HCT116 (cell line): ENCODE measurements at places on chromosomes 11 and 22.

DNA sequence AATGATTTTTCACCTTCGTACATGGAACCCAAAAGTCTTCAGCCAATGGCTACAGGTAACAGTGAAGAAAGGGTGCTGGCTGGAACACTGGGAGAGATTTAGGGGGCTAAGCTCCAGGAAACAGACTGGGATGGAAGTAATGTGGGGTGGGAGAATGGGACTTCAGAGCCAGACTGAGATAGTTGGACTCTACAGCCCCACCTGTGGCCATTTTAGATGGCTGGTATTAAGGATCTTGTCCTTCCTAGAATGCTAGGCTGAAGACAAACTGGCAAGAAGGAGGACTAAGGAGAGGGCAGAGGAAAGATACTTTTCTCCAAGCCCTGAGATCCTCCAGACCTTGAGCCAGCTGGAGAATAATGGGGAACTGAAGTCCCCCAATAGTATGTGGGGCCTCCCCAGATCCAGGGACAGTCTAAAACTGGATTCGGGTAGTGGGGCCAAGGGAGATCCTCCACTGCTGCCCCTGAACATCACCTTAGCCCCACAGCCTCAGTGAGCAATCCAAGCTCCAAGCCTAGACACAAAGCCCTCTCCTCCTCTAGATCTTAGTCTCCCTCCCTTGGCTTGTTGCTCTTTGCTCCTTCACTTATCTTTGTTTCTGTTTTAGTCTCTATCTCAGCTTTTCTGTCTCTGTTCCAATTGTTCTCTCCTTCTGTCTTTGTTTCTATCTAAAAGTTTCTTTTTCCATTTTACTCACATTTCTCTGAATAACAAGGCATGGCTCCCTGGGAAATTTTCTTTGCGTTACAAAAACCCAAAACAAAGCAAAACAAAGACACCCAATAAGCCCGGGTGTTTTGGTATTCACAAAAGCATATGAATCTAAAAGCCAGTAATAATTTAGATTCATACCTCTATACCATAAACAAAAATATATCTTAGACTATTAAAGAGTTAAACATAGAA is 16.2 kb upstream of the RRAS2 start:
- H3K27ac ChIP-seq, result no peak overlapping the region
- H3K4me1 ChIP-seq, result no peaks in the 10 kb centered on the region
- no peak overlapping the region for H3K4me3 ChIP-seq
- H3K36me3 ChIP-seq, result no peaks in the 10 kb centered on the region

DNA sequence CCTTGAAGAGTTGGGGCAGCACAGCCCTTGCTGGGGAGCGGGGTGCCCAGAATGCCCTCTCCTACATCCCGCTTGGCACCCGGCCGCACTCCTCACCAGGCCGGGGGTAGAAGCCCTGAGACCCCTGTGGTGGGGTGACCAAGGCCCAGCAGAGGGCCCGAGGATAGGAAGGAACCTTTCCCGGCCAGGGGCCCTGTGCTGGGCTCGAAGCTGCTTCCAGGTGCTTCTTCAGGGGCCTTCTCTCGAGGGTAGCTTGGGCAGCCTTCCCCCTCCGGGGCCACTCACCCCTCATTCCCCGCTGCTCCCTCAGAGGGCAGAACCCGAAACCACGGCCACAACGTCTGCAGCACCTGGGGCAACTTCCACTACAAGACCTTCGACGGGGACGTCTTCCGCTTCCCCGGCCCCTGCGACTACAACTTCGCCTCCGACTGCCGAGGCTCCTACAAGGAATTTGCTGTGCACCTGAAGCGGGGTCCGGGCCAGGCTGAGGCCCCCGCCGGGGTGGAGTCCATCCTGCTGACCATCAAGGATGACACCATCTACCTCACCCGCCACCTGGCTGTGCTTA is 752 bp downstream of the MUC2 start:
- no peaks in the 10 kb centered on the region for H3K36me3 ChIP-seq
- H3K27ac ChIP-seq, result no peak overlapping the region
- no peak for DNase-seq
- H3K27me3 ChIP-seq, result no peaks in the 10 kb centered on the region
- no peak overlapping the region for H3K4me3 ChIP-seq

- H3K27ac ChIP-seq, result no peak within 1 kb of the TSS
- H3K27me3 ChIP-seq, result peaks cover 35% of the 10 kb centered on the region
- no peak for DNase-seq
- H3K36me3 ChIP-seq, result no peaks in the 10 kb centered on the region
These were observed at the start of gene HBD for GRCh38 chr11:5234381-5234834. Gene HBD, minus strand, starts transcription at chr11:5234483. Its CDS starts 50 bp downstream, at chr11:5234433.

DNA sequence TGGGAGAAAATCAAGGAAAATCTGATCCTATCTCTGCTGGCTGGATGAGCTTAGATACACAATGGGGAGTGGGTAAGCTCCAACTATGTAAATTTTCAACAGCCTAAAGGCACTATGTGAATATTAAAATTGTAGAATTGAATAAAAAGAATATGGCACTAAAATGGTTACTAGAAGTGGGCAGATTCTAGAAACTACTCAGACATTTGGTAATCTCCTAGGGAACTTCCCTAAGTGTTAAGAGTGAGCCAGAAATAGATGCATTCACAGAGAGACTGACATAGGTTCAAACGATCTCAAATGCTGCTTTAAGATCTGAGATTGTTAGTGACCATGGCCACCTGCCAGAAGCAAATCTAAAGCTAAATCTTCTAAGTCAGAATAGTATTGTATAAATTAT is 4.3 kb upstream of the OR52E1 start:
- no peak overlapping the region for H3K4me3 ChIP-seq
- no peaks in the 10 kb centered on the region for H3K4me1 ChIP-seq
- H3K27me3 ChIP-seq, result peaks cover 76% of the 10 kb centered on the region
- no peaks in the 10 kb centered on the region for H3K36me3 ChIP-seq

- H3K4me3 ChIP-seq, result no peak overlapping the region
- H3K4me1 ChIP-seq, result no peaks in the 10 kb centered on the region
- H3K27me3 ChIP-seq, result no peaks in the 10 kb centered on the region
These were observed 129.4 kb downstream of the SBF2 start for GRCh38 chr11:10164621-10165020.

DNA sequence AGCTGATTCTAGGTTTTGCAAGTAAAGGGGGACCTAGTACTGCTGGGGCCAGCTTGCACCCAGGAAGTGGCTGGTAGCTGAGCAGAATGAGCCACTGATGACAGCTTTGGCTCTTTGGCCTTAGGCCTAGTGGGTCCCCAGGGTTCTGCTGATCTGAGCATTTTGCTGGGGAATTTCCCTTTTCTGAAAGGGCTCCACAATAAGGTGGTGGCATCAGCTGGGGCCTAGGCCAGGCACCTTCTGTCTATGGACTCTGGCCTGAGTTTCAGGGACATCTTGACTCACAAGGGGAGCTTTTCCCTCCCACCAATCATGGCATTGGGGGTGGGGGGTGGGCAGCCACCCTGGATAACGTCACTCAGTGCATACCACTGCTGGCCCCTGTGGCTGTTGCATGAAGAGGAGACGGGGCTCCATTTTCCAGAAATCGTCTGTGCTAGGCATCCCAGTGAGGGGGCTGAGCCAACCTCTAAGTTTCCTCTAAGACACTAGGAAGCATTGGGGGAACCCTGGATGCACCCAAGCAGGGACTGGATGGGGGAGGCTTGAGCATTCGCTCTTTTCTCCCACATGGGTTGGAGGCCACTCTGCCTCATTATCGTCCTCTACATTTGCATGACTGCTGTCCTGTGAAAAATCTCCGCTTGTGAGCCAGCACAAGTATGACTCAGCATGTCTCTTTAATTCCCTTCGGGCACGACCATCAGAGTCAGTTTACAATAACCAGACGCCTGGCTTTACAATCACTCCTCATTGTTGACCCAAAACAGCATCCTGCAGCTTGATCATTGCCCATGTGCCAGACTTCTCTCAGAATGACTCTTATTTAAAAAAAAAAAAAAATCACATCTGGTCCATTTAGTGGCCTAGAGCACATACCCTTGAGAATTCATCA is 145.0 kb upstream of the THY1 start:
- DNase-seq, result no peak
- peaks cover 10% of the 10 kb centered on the region for H3K4me1 ChIP-seq
- H3K4me3 ChIP-seq, result no peak overlapping the region
- H3K36me3 ChIP-seq, result no peaks in the 10 kb centered on the region
- no peak overlapping the region for H3K27ac ChIP-seq

- no peaks in the 10 kb centered on the region for H3K36me3 ChIP-seq
- no peak overlapping the region for H3K27ac ChIP-seq
- peaks cover 8% of the 10 kb centered on the region; the same call in 1 of the 2 replicates for H3K4me1 ChIP-seq
- no peaks in the 10 kb centered on the region for H3K27me3 ChIP-seq
- no peak for DNase-seq
- H3K4me3 ChIP-seq, result no peak overlapping the region
These were observed 102.6 kb downstream of the PLEKHA7 start for GRCh38 chr11:16911658-16912057.

- H3K4me1 ChIP-seq, result no peaks in the 10 kb centered on the region
- no peaks in the 10 kb centered on the region for H3K36me3 ChIP-seq
- DNase-seq, result no peak
- H3K27ac ChIP-seq, result no peak overlapping the region
- no peak overlapping the region for H3K4me3 ChIP-seq
- no peaks in the 10 kb centered on the region for H3K27me3 ChIP-seq
These were observed 265.9 kb downstream of the LARGE1 start for GRCh38 chr22:33654173-33654895.

DNA sequence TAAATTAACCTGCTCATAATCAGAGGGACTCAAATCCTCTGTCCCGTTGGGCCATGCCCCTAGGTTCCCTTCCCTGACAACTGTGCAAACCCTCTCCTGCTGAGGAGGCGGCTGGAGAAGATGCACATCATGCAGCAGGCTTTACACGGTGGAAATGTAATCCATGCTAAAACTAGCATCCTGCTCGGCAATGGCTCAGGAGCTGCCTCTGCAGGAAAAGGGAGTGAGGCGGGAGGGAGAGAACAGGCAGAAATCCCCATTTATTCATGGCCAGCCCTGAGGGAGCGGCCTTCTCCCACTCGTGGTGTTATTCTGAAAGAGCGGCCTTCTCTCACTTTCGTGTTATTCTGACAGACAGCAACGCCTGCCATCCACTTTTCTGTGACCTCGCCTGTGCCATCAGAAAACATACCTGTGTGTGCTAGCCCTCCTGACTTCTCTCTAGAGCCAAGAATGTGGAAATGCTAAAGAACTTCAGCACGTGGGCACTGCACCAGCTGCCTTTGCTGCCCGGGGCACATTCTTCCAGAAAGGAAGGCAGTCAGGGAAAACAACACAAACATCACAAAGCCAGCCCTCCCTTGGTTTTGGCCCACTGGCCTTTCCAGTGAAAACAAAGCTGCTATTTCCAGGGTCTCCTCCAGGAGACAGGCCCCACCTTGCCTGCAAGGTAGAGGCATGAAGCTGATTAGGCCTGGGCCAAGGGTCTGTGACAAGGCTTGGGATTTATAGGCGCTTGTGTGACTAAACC is 62.9 kb upstream of the BID start:
- H3K4me1 ChIP-seq, result no peaks in the 10 kb centered on the region
- H3K27ac ChIP-seq, result no peak overlapping the region
- H3K27me3 ChIP-seq, result no peaks in the 10 kb centered on the region
- H3K4me3 ChIP-seq, result no peak overlapping the region
